ENCODE measurements at places on chromosomes 11 and 22.

- DNase-seq: no peak
Measured at GRCh38 chr22:23200898-23201297, 20.6 kb downstream of the BCR start.

DNA sequence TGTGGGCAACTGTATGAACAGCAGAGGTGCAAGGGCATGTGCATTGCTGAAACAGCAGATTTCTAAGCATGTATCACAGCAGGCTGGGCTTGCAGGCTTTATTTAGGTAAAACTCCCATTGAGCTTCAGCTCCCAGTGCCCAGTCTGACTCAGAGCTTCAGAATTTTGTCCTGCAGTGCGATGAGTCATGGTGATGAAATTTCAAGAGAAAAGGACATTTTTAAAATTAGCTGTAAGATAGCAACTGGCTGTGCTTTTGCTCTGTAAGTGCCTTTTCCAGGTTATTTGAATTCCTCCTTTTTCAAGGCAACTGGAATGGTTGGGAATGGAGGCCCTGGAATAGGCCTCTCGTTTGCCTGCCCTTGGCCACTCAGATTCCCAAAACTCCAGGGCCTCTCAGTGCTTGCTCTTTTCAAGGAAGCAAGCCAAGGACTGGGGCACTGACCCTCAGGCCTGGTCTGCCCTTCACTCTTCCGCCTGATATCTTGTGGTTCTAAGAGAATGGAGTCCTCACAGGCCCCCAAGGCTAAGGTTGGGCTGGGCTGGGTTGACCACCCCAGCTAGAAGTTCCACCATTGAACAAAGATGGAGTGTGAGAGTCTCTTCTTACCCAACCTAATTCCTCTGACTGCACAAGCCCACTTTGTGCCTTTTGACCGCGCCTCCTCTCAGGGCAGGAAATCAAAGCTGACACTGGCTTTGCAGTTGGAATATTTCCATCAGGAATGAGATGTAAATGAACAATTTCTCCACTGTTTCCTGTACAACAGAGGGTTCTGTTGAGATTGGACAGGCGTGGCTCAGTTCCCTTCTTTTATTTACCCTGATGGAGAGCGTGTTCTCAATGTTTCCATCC lies 59.5 kb upstream of the PRSS23 start:
- peak; percentile 95 for DNase-seq

DNA sequence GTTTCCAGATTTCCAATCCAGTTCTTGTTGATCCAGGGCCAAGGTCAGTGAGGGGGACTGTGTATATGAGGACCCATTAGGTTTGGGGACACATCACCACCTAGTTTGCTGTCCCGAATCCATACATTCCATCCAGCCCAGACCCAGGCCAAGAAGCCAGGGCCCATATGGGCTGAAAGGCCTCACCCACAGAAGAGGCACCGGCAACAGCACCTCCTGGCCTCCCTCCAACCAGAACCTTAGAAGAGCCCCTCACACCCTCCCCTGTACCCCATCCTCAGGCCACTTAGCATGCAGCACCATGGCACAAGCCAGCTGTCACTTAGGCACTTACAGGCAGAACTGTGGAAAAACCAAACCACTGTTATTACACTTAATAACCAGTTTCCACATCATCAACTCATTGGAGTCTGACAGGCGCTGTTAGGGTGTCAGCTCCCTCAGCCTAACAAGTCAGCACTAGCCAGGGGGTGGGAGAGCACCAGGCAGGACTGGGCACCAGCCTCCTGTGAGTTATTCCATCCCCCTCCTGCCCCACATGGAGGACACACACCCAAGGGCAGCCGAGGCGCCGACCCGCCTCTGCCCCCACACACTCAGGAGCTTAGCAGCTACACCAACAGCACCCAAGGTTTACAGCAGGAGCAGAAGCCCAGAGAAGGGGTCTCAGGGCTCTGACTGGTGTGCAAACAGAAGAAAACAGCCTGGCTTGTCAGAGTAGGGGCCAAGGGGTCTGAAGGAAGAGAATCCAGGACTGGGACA lies 132.0 kb downstream of the BUD13 start:
- no peak for DNase-seq

DNA sequence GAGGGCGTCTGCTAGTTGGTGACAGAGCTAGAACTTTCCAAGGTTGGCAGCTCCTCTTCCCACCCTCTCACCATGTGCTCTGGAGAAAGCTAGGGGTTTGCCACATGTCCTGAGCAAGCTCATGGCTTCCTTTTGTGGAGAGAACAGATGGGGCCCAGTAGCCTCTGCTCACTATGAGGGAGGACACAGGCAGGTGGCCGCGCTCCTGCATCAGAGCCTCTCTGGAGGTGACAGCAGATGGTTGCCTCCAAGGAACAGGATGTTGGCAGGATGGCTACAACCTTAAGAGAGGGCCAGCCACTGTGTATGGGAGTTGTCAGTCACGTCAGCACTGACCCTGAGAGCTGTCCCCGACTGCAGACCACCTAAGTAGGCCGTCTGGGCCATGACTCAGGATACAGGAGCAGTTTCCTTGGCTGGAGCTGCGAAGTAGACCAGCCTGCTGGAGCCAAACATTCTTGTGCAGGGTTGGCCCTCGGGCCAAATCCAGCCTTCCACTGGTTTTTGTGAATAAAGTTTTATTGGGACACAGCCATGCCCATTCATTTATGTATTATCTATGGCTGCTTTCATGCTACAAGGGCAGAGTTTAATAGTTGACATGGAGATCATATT lies 28.0 kb downstream of the SGSM1 start:
- DNase-seq: no peak

DNA sequence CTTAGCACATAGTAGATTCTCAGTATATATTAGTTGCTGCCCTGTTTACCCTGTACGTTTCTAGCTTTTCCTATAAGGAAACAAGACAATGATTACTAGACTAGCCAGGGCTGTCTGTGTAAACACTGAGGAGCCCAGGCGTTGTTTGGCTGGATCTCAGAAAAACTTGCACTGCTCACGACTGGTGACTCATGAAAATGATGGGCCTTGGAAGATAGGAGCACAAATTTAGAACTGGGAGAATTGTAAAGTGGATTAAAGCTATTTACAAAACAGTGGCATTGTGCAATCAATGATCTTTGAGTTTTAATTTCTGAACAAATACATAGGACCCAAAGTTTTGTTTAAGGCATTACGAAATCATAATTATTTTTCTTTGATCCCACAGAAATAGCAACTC lies 276.9 kb downstream of the FAM76B start:
- DNase-seq: peak; percentile 94

- DNase-seq: no peak
Measured at GRCh38 chr11:15519124-15519791, 404.5 kb downstream of the INSC start.

DNA sequence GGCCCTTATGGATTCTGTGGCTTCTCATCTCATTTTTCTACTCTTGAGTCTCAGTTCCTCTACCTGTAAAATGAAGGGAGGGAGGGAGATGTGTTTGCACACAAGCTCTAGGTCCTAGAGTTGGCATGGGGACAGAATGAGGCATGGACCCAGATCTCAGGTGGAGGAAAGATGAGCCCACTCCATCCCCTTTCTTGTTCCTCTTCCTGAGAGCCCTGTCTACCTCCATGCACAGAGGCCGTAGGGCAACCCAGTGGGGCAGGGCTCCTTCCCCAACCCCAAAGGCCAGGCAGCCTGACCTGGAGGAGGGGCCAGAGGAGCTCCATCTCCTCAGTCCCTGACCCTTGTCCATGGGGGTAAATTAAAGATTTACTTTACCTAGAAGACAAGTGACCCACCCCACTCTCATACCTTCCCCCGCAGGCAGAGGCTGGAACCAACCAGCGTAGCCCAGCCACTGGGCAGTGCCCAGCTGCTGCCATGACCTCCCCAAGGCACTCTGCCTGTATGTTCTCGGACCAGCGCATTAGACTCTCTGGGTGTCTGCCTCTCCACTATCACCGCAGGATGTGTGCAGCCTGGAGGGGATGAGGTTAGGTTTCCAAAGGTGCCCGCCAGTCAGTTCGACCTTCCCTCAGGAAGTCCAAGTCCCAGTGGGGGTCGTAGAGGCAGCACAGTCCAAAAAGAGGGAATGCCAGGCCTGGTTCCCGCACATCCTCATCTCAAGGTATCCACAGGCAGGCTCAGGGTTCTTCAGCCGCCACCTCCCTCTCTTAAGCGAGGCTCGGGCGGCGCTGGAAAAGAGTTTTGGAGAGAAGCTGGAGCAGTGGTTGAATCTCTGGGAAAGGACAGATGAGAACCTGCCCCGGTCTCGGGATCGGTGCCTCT lies 3.0 kb downstream of the SMTN start:
- DNase-seq: no peak

DNA sequence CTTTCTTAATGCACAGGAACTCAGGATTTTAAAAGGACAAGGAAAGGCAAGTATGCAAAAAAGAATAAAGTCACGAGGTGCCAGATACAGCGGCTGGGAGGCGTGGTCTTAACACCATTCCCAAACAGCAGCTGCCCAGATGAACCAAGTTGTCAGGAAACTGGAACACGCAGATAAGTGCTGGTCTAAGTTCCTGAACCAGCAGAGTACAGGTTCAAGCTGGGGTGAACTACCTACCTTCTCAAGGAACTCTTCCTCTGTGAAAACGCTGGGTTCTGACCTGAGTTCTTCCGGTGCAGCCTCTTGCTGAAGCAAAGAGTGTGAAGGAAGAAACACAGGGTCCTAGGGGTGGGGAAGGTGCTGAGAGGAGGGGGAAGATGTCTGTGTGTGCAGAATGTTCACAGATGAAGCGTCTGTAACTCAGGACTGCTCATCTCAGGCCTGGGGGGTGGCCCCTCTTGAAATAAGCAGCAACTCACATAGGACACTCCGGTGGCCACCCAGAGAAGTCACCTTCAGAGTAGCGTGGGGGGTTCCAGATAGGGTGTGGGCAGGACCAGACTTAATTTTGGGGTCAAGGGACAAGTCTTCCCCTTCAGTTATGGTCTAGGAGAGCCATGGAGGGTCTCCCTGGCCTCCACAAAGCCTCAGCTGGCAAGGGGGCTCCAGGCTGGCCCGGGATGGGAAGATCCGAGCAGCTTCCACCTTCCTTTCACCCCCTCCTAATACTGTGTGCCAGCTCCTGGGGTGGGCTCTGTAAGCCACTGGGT lies 3.2 kb downstream of the TPST2 start:
- no peak for DNase-seq

DNA sequence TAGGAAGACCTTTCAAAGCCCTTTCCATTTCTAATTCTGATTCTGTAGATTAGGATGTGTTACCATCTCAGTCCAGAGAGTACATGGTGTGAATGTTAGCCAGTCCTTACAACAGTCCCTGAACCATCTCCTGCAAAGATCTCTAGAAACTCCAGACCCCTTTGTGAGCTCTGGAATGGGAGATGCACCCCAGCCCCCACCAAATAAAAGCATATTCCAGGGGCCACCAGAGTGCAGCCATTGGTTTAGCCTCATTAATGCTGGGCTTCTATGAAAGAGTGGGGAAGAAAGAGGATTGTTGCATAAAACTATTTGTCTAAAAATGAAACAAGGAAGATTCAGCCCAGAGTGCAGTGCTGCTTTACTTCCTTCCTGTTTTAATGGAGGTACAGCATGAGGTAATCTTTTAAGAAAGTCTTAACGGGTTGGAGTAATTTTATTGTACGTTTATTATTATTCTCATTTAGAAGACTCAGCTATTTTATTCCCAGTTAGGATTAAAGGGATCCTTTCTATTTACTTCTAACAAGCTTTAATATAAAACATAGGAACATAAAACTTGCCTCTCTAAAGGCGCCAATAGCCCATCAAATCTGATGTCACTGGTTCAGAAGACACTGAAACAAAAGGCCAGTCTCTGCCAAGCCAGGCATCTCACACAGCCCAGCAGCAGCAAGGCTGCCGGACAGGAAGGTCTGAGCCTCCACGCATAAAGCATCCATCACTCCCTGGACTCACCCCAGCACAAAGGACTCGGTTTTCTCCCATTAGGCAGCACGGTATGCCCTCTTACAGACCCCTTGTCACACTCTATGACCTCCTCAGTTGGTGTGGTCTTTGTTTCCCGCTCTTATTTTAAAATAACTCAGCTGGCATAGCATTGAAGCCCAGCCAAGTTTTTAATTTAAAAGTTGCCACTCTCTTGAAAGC lies 203.9 kb upstream of the BLID start:
- no peak for DNase-seq

DNA sequence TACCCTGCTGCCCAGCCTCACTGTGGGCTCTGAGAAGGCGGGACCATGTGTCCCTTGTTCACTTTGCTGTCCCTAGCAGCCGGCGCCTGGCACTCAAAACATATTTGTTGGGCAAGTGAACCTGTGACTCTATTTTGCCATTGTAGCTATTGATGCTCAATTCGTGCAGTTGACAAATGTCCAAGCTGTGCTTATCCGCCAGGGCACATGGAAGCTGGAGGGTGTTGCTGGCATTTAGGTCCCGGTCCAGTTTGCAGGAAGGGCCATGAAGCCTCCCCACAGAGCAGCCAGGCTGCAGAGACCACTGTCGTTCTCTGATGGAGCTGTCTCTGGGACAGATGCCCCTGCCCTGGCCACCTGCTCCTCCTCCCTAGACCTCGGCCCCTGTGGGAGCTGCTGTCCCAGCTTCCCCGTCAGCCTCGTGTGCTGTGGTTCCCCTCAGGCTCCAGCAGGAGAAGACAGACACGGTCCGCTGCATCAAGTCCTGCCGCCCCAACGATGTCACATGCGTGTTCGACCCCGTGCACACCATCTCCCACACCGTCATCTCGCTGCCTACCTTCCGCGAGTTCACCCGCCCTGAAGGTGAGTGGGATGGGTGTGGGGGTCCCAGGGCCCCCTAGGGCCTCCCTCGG lies 71.5 kb downstream of the FBLN1 start:
- DNase-seq: no peak

- DNase-seq: no peak
Measured at GRCh38 chr11:41519696-41520095, 60.2 kb upstream of the LRRC4C start.

DNA sequence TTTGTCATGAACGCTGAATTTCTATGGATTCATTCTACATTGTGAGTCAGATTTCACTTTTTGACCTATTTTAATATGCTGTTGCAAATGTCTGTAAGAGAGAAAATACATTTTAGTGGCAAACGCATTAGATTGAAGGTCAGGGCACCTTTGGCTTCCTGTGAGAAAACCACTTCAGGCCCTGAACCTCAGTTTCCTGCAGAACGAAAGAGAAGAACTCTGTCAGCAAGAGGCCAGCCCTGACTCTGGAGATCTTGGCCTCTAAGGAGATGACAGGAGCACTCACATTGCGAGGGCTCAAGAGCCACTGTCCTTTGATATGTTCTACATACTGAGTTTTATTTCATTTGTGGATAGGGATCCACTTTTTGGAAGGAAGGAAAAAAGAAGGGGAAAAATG lies 83.6 kb downstream of the KCNJ1 start:
- DNase-seq: no peak

All from AG10803 (cell line).